ENCODE measurements at places on chromosomes 2 and 18. TPM values are rescaled to one million over a fixed set of nuclear protein-coding genes. Genes with fewer than 3 reads are reported as not detected.

GRCh38 chr2:12286347-12286746, 430.4 kb upstream of the TRIB2 start:
- no peak for DNase-seq

The NEU2 gene
- not detected for polyA plus RNA-seq

The DUSP2 gene
- polyA plus RNA-seq, result 10.3 TPM

GRCh38 chr2:128538396-128538795, 219.7 kb upstream of the HS6ST1 start:
- no peak for DNase-seq
